ENCODE measurements at places on chromosomes 11 and 22. TPM values are rescaled to one million over a fixed set of nuclear protein-coding genes. Genes with fewer than 3 reads are reported as not detected.

Gene MADD
- 19.1 TPM for total RNA-seq

Gene PPFIBP2
- total RNA-seq: 55.8 TPM

Gene MB
- total RNA-seq: not detected

Gene TRPM5
- total RNA-seq: 0.07 TPM

Gene GPR83
- total RNA-seq: 0.08 TPM

Gene ASCL2
- total RNA-seq: 5.6 TPM

Gene AIP
- 50.7 TPM for total RNA-seq

Gene KCTD14
- 6.0 TPM for total RNA-seq

Gene IGSF9B
- total RNA-seq: 0.32 TPM

Gene MPZL3
- total RNA-seq: 20.6 TPM

Gene TMEM191C
- 5.9 TPM for total RNA-seq

All from hepatocyte (in vitro differentiated cells).